ENCODE measurements at places on chromosomes 7 and 10. TPM values are rescaled to one million over a fixed set of nuclear protein-coding genes. Genes with fewer than 3 reads are reported as not detected.

CROT gene
- total RNA-seq, result 13.8 TPM

ZNF727 gene
- 0.17 TPM for total RNA-seq

PTF1A gene
- total RNA-seq, result not detected

EPHA1 gene
- total RNA-seq, result 27.3 TPM

ZCWPW1 gene
- total RNA-seq, result 6.2 TPM

ANTXRL gene
- not detected for total RNA-seq

SSC4D gene
- total RNA-seq, result 0.42 TPM

CRYGN gene
- 0.91 TPM for total RNA-seq

HOXA3 gene
- total RNA-seq, result not detected

SFRP4 gene
- total RNA-seq, result not detected

PKD1L1 gene
- total RNA-seq, result 0.17 TPM

NANOS1 gene
- total RNA-seq, result 0.45 TPM

STK31 gene
- 0.80 TPM for total RNA-seq

SFTPA1 gene
- total RNA-seq, result not detected

CDC14C gene
- not detected for total RNA-seq

PDE1C gene
- not detected for total RNA-seq

MSMB gene
- total RNA-seq, result not detected

ANKRD7 gene
- total RNA-seq, result not detected

CLCN1 gene
- not detected for total RNA-seq

PAPOLB gene
- total RNA-seq, result not detected

NRP1 gene
- total RNA-seq, result 1.6 TPM

WDFY4 gene
- total RNA-seq, result 1.5 TPM

CACNA2D1 gene
- total RNA-seq, result not detected

CPA4 gene
- not detected for total RNA-seq

ADGRA1 gene
- not detected for total RNA-seq

TMEM139 gene
- 1.1 TPM for total RNA-seq

NPFFR1 gene
- not detected for total RNA-seq

NAT16 gene
- not detected for total RNA-seq

CDNF gene
- 0.82 TPM for total RNA-seq

FEZF1 gene
- total RNA-seq, result not detected

AKR1C4 gene
- not detected for total RNA-seq

GBX1 gene
- not detected for total RNA-seq

GRM3 gene
- not detected for total RNA-seq

TRIL gene
- not detected for total RNA-seq

FAM25A gene
- not detected for total RNA-seq

C1QL3 gene
- not detected for total RNA-seq

STAG3 gene
- 31.1 TPM for total RNA-seq

OIT3 gene
- total RNA-seq, result not detected

CNTNAP2 gene
- not detected for total RNA-seq

CFAP46 gene
- total RNA-seq, result not detected

HTRA1 gene
- total RNA-seq, result not detected

TMEM270 gene
- not detected for total RNA-seq

GPR158 gene
- total RNA-seq, result not detected

SLC18A3 gene
- not detected for total RNA-seq

HGF gene
- total RNA-seq, result not detected

SYNPO2L gene
- not detected for total RNA-seq

NOD1 gene
- total RNA-seq, result 26.8 TPM

WNT8B gene
- total RNA-seq, result 0.91 TPM

CAMK2G gene
- 48.6 TPM for total RNA-seq

LEP gene
- not detected for total RNA-seq

SPACDR gene
- 5.9 TPM for total RNA-seq

UNCX gene
- total RNA-seq, result not detected

ARHGEF5 gene
- total RNA-seq, result 7.6 TPM

ACTR1A gene
- total RNA-seq, result 64.8 TPM
